ENCODE measurements at places on chromosomes 6 and 20.

- no peak for DNase-seq
Measured at GRCh38 chr6:13877051-13877450, 47.7 kb upstream of the RNF182 start.

DNA sequence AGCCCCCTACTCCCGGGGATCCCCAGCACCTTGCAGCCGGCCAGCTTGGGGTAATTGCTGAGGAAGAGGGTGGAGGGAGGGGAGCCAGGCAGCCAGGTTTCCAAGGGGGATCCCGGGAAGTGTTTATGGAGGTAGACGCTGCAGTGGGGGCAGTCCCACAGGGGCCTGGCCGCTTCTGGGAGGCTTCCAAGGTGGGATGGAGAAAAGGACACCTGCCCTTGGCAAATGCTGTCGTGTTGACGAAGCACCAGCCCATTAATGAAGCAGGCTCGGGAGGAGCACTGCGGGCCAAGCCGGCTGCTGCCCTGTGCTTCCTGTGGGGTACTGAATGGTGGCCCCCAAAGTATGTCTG lies 82.4 kb downstream of the TMEM242 start:
- DNase-seq, result no peak

DNA sequence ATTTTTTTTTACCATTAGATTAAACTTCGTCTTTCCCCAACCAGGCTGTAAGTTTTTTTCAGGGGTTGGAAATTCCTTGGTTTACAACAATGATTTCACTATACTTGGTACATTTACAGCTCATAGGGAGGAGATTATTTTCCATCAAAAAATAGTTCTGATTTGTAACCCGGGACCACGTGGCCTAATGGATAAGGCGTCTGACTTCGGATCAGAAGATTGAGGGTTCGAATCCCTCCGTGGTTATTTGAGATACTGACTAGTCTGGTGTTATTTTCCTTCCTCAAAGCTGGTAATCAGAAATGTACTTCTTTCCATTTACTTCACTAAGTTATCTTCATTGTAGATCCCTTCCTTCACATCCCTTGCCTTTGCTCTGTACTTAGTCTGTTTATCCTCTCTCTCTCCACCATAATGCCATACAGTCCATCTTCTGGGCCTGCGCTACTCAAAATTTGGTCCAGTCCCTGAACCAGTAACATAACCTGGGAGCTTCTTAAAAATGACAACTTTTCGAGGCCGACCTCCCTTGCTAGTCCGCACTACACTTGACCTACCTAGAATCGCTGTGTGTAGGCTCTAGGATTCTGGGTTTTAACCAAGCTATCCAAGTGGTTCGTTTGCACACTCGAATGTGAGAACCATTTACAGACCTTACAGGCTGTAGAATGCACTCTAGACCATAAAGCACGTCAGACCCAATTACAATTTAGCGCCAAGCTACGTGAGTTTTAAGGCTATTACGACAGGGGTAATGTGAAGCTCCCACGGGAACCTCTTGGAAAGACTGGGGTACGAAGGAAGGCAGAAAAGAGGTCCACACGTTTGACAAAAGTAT lies 42.1 kb upstream of the BTN3A2 start:
- no peak for DNase-seq

- no peak for DNase-seq
Measured at GRCh38 chr6:76004202-76004601, 68.3 kb downstream of the IMPG1 start.

DNA sequence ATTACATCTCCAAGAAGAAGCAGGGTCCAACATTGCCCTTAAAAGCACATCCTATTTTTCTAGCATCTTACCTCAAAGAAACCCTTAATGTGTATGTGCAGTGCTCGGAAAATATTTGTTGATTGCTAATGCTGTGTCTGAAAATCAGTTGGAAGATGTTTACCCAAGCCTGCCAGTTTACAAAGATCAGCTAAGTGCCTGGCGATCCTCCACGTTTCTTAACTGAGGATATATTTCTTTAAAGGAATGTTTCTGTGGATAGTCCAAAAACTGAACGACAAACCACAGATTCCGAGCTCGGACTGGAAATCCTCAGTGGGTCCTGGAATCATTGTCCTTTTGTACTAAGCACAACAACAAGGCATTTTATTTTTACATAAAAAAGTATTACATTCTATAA lies 595.7 kb upstream of the ARID1B start:
- no peak for DNase-seq

GRCh38 chr20:2333821-2334220 lies 38.0 kb downstream of the TGM3 start:
- DNase-seq, result no peak

DNA sequence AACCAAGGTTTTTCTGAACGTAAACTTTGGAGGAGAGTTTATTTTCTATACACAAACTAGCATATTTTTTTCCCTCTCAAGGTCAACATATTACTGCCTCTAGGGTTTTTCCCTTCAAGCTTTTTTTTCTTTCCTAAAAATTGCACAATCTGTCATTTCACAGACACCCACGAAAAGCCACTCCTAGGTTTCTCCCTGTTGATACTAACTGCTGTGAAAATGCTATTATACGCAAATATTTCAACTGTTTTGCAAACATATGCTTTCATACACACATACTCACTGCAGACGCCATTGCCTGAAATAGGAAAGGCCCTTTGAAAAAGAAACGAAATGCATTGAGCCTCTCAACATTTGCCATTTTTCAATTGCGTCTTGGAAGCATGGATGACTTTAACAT lies 333.0 kb downstream of the CD83 start:
- DNase-seq, result no peak

GRCh38 chr6:42411406-42411805 lies 40.3 kb downstream of the TRERF1 start:
- no peak for DNase-seq

GRCh38 chr6:105753207-105753606 lies 332.9 kb upstream of the PRDM1 start:
- no peak for DNase-seq

DNA sequence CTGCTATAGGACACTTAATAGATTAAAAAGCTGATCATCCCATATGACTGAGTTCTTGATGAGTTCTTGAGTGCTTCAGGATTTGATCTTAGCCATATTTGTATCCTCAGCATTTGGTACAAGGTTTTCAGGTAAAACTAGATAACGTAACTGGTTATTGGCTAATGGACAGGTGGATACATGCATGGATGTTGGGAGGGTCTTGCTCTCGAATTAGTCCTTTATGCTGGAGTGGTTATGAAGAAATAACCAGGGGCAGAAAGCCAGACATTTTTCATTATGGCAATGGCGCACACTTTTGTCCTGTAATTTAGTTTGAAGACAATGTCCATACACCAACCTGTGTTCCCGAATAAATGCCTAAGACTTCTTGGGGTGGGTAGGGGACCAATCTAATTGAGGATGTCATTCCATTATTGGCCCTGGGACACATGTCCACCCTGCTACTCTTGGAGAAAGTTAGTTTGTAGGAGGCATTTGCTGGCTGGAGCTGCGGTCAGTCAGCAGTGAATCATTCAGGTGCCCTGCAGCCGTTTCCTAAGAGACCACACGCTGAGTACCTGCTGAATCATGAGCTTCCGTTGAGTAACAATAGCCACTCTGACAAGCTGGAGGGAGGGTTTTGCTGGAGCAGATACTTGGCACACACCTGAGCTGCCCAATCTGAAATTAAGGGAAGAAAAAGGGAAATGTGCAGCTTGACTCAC lies 194.4 kb downstream of the FOXA2 start:
- no peak for DNase-seq

GRCh38 chr6:136860043-136860442 lies 37.7 kb downstream of the PEX7 start:
- no peak for DNase-seq
